ENCODE measurements at places on chromosomes 11 and 22.

- DNase-seq: no peak
Observed at GRCh38 chr22:19166421-19166820, 12.1 kb downstream of the SLC25A1 start.

DNA sequence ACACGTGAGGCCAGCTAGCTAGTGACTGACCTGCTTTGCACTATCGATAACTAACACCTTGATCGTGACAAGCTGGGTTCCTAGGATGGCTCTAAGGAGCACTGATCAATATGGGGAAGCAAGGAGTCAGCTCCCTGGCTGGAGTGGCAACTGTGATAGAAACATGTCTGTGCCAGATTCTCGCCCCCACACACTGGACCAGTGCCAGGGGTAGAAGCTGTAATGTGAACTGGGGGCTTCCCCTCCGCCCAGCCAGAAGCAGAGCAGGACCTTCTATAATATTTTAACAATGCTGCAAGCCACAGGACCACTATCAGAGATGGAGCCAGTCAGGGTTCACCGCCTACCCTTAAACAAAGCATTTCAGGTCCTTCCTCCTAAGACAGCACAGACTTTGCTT, 96.5 kb downstream of the DSCAML1 start:
- no peak for DNase-seq

DNA sequence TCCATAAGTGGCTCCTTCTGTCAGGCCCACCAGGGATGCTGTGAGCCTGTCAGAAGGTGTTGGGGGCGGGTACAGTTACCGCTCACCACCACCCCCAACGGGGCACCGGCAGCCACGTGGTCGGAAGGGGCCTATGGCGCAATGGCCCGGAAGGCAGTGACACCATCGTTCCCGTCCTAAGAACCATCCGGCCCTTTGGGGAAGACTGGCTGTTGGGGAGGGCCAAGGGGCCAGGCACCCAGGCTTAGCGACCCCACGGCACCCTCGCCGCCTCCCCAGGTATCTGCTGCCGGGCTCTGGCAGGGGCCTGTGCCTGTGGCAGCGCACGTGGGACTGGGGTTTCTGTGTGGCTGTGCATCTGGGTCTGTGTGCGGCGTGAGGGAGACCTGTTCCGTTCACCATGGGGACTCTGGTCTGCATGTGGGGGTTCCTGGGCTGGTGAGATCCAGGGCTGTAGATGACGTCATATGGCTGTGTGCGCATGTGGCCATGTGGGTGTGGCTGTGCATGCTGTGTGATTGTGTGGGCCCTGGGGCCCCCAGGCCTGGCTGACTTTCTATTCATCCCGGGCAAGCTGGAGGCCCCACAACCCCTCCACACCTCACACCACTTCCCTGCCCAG, 717 bp downstream of the OSM start:
- no peak for DNase-seq

- DNase-seq: no peak
Observed at GRCh38 chr11:101049123-101049522, 80.5 kb downstream of the PGR start.

DNA sequence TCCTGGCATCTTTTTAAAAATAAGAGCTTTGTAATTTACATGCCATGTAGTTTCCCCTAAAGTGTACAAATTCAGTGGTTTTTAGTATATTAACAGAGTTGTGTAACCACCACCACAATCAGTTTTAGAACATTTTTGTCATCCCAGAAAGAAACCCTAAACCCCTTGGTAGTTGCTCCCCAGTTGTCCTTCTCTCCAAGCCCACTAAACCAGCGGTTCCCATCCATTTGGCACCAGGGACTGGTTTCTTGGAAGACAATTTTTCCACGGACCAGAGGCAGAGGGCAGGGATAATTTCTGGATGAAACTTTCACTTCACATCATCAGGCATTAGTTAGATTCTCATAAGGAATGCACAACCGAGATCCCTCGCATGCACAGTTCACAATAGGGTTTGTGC, 22.6 kb downstream of the CABIN1 start:
- no peak for DNase-seq

DNA sequence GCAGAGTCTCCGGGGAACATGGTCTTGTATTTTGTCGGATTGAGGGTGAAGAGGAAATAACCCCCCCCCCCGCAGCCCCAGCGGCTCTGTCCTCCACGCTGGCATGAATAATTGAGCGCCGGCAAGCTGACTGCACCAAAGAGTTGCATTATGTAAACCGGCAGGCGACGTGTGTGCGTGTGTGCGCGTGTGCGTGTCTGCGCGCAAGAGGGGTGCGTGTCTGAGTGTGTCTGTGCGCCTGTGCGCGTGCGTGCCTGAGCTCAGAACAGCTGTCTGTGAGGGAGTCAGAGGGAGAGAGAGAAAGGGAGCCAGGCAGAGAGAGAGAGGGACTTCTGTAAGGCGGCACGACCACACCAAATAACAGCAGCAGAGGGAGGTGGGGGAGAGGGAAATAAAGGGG, 94.4 kb downstream of the SCN3B start:
- peak; percentile 69 for DNase-seq

DNA sequence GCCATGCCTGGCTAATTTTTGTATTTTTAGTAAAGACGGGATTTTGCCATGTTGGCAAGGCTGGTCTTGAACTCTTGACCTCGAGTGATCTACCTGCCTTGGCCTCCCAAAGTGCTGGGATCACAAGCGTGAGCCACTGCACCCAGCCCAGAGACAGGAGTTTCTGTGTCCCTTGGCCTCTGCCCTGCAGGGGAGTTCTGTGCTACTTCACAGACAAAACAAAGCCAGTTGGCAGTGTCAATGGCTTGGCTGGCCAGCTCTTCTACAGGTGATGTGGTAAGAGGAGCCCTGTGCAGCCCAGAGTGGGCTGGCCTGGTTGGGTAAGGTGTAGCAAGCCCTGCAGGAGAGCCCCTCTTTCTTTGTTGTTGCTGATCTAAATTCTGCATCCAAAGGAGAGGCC, 60.5 kb upstream of the SHISAL1 start:
- DNase-seq: no peak

- no peak for DNase-seq
Observed at GRCh38 chr11:14010665-14011064, 48.1 kb downstream of the SPON1 start.

GRCh38 chr11:1102221-1102971, 27.7 kb downstream of the MUC2 start:
- DNase-seq: no peak

GRCh38 chr11:37115963-37116362, 517.9 kb upstream of the RAG2 start:
- no peak for DNase-seq

GRCh38 chr22:41526830-41527799, 17.2 kb downstream of the POLR3H start:
- DNase-seq: peak; percentile 63

DNA sequence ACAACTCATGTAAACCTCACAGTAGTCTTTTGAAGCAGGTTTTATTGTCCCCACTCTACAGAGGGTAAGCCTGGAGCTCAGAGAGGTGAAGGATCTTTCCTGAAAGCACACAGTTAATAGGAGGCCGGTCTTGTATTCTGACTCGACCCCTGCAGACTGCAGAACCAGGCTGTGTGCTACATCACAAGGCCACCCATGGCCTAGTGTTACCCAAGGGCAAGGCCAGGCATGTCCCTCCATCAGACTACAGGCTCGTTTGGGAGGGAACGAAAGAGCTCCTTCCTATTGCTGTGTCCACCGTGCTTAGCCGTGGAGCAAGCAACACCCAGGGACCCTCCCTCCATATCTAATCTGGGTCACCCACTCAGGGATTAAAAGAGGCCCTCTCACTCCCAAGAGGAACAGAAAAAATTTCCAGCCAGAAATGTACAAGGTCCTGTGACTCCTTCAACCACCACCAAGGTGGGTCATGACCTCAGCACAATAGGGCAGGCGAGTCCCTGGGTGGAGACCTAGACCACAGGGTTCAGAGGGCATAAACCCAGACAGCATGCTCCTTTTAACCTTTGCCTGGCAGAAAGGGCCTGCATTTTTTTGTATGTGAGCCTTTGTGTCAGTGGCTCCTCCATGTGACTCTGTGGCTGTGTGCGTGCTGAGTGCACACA, 6.3 kb upstream of the SMIM35 start:
- DNase-seq: no peak

DNA sequence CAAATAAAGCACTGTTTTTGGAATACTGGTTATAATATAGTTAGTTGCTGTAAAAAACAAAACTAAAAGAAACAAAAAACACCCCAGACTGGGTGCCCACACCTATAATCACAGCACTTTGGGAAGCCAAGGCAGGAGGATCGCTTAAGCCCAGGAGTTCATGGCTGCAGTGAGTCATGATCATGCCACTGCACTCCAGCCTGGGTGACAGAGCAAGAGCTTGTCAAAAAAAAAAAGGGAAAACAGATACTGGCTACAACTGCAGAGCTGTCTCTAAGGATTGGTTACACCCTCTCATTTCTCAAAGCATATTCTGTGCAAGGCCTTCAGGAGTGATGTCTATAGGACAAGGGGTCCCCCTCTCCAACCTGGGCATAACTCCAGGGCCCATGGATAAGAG, 14.6 kb upstream of the STK33 start:
- no peak for DNase-seq

Measured in glutamatergic neuron (in vitro differentiated cells).